EL (cell line): ENCODE measurements at places on chromosomes 12 and 14.

- DNase-seq: no peak
These were observed 109.0 kb upstream of the SLC35F4 start for GRCh38 chr14:57974896-57975295.

GRCh38 chr14:76781648-76782051 is 20.4 kb downstream of the VASH1 start:
- DNase-seq: peak; percentile 38

DNA sequence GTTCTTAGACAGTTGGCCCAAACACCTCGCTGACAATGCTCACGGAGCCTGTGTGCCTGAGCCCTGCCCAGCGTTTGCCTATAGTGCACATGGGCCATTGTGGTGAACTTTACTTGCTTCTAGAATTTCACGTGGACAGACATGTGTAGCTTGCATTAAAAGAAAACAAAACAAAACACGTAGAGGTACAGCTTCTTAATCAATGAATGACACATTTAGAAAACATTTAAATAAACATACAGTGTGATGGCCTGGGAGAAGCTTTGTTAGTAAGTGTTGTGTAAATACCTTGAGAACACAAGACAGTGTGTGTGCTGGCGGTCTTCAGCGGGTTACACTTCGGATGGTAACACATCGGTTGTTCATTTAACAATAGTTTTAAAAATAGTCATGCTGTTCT is 38.1 kb downstream of the SMOC1 start:
- DNase-seq: no peak

- DNase-seq: no peak
These were observed 134.8 kb downstream of the DUSP6 start for GRCh38 chr12:89217472-89217871.

DNA sequence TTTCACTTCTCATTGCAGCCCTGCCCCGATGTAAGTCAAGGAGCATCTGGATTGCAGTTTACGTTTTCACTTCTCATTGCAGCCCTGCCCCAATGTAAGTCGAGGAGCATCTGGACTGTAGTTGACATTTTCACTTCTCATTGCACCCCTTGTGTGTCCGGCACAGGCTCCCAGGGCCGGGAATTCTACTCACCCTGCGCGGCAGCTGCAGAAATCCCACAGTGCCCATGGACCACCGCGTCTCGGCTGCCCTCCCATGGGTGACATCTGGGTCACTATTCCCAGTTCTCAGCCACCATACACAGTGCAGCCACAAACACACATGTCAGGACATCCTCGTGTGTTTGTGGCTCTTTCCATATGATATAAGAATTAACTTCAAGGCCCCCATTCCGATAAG is 378.5 kb downstream of the ADGRD1 start:
- DNase-seq: no peak

- DNase-seq: peak; percentile 29
These were observed 10.9 kb downstream of the NAA25 start for GRCh38 chr12:112097641-112098040.

GRCh38 chr12:100656856-100657255 is 83.4 kb downstream of the GAS2L3 start:
- DNase-seq: no peak

DNA sequence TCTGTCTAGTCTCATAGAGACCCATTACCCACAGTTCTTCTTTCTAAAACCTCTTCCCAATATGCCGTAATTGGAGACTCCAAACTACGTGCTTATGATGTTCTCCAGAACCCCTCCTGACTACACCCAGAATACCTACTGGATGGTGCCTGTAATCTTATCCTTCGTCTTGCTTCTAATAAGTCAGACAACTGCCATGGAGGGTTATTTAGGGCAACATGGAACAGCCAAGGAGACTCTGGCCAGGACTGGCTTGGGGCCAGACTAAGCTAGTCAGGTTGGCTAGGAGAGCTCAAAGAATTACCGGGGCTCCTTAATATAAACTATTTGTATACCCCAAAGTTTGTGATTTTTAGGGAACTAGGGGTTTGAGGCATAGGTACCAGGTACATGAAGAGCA is 6.8 kb downstream of the PFKM start:
- DNase-seq: no peak

DNA sequence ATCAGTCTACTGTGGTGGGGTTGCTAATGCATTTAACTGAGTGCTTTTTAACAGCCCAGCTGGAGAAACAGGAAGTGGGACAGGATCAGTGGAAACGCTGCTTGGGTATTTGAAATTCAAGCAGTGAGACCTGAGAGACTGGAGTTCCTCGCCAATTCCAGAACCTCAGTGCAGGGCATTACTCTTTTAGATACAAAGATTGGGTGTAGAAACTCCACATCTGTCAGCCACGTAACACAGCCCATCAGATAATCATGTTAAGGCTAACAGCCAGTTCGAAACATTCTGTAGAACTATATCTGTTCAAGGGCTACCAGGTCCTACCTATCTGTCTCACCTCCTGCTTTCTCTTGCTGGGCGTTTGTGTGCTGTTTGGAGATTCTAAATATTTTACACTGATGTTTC is 45.5 kb downstream of the RAD52 start:
- no peak for DNase-seq

- no peak for DNase-seq
These were observed 581.9 kb downstream of the ALG10 start for GRCh38 chr12:34604227-34604626.

GRCh38 chr12:75529316-75529715 is 17.9 kb upstream of the KRR1 start:
- DNase-seq: no peak

DNA sequence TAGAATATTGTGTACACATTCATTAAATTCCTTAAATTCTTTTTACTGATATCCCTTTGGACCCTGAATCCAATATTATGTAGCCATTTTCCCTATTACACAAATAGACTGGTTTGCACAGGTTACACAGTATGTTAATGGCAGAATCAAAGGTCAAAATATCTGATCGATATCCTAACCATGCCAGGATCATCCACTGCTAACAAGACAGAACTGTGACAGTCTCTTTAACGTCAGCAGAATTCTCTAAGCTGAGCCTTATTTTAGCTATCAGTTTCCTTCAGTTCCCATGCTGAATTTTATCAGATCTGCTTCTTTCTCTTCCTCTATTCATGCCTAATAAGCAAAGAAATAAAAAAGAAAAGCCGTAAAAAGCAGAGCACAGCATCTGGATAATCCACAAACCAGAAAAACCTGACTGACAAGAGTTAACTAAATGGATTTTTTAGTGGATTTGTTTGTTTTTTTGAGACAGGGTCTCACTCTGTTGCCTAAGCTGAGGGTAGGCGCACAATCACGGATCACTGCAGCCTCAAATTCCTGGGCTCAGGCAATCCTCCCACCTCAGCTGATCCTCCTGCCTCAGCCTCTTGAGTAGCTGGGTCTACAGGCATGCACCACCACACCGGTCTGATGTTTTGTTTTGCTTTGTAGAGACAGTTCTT is 130.4 kb downstream of the PAWR start:
- DNase-seq: no peak

- DNase-seq: peak; percentile 2
These were observed 17.7 kb upstream of the PELI2 start for GRCh38 chr14:56100556-56100955.

DNA sequence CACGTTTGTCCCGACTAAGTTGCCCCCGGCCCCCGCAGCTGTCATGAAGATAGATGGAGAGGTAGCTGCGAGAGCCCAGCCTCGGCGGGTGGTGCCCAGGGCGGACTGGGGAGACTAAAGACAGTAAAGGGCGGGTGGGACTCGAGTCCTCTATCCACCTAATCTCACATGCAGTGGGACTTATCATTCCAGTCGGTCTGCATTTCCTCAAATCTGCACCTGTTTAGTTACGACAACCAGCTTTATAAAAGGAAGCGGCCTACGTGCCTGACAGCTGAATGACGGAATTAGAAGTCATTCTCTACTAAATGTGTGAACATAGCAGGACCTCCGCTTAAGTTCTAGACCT is 109.8 kb upstream of the EGLN3 start:
- DNase-seq: no peak

- no peak for DNase-seq
These were observed 255.2 kb downstream of the SYT1 start for GRCh38 chr12:79119796-79120195.

GRCh38 chr14:103716091-103716801 is 636 bp downstream of the ZFYVE21 start:
- peak; percentile 34 for DNase-seq

GRCh38 chr12:65681226-65681625 is 143.1 kb upstream of the HMGA2 start:
- no peak for DNase-seq

GRCh38 chr14:25788252-25788651 is 738.3 kb upstream of the STXBP6 start:
- DNase-seq: no peak

DNA sequence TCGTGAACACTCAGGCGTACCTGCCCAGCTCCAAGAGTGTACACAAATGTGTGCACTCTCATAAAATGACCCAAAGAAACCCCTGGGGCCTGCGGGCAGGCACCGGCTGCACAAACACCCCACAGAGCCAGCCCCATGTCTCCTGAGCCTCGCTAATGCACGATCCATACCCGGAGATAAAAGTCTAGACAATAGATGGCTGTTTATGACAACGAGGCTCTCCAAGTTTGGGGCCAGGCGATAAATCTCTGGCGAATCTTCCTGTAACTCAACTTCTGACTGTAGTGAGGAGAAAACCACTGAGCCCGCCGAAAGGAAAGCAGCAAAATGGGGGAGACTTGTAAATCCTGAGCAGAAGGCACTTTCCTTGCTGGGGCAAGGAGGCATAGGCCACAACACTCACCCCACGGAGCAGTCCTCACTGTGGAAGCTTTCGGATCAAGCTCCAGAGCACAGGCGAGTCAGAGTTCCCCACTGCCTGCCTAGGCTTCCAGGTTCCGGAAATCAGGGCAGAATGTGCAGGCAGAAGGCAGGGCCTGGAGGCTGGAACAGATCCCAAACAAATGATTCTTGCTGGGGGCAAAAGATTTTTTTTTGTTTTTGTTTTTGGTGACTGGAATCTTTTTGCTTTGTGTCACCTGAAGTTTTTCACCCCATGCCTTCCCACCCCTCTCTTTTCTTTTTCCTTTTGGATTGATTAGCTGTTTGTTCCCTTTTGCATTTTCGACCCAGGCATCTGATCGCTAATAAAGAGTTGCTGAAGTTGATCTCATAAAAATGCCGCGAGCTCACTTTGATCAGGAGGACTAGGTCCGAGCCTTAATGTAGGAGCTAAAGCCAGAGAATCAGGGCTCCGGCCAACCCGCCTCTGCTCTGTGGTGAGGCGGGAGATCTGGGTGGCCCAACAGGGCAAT is 4.5 kb upstream of the HOXC11 start:
- peak; percentile 59 for DNase-seq

GRCh38 chr12:9404031-9404430 is 195.8 kb upstream of the PZP start:
- no peak for DNase-seq

DNA sequence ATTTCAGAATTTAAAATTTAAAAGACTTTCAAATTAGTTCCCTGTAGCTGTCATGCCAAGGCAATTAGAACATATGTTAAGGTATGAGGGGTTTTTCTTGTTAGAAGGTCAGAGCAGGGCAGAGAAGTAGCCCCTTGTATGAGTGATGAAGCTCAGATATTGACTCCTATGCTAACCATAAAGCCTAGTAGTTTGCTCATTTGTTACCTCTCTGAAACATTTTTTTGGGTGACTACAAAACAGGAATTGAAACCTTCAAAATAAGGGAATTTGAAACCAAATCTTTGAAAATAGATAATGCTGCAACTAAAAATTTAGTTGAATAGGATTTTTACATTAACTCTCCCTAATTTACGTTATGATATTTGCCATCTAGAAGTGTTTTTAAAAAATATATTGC is 333.5 kb downstream of the NAV3 start:
- no peak for DNase-seq

DNA sequence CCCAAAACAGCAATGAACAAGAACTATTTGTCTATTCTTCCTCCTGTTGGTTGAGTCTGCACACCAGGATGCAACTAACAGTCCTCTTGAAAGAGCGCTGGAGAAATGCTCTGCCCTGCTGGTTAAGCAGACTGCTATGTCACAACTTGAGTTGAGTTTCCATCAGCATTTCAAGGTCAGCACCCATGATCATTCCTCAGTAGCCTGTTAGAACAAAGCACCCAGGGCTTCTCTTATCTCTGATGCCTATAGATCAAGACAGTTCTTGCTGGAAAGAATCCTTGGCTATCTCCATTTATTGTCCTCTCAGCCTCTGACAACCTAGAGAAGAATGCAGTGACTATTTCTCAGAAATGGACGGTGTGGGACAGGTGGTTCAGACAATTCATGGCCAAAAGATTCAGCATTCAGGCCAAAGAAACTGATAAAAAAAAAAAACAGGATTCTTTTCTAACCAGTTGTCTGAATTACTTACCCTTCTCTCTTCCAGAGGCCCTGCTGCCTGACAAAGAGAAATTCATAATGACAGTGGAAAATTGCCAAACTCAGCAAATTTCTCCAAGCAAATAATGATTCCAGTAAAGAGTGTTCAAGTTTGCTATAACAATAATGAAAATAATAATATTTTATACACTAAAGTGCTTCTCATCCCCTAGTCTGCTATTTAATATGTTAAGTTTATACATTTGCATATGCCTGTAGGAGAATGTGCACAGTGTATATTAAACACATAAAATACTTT is 306.7 kb downstream of the EMP1 start:
- no peak for DNase-seq

- DNase-seq: no peak
These were observed 48.2 kb upstream of the PNMA1 start for GRCh38 chr14:73762375-73762822.

DNA sequence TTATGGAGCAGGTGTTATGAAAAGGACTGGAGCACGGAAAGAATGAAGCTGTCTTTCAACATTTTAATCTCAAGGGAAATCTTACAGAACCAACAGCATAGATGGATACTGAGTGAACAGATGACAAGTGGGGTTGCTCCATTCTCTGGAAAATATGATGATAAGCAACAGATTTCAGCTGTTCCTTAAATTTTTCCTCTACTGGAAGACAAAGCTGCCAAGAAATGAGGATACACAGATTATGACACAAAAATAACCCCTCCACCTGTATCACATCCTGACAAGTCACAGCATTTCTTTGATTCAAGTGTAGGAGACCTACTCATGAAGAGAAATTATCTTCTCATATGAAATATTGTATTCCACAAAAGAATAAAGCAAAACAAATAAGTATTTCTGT is 13.0 kb upstream of the TMTC2 start:
- no peak for DNase-seq

GRCh38 chr14:92511453-92512238 is 1.9 kb upstream of the RIN3 start:
- peak; percentile 95 for DNase-seq

GRCh38 chr14:63909984-63910383 is 57.2 kb downstream of the SYNE2 start:
- DNase-seq: peak; percentile 7
